ENCODE measurements at places on chromosomes 13 and 19. TPM values are rescaled to one million over a fixed set of nuclear protein-coding genes. Genes with fewer than 3 reads are reported as not detected.

Gene CYSLTR2
- total RNA-seq, result 4.0 TPM

Gene SPRY2
- total RNA-seq, result 0.56 TPM

Gene KLK2
- total RNA-seq, result 0.29 TPM

Gene CD37
- 126 TPM for total RNA-seq

Gene CD70
- total RNA-seq, result 184 TPM

Gene ATP12A
- total RNA-seq, result 4.7 TPM

Gene GPR42
- total RNA-seq, result not detected

Gene CLC
- total RNA-seq, result not detected

Gene IL27RA
- total RNA-seq, result 29.7 TPM

Gene ACER1
- total RNA-seq, result 0.26 TPM

Gene HTR2A
- not detected for total RNA-seq

Gene TNFSF9
- total RNA-seq, result 4.7 TPM

Gene NPHS1
- not detected for total RNA-seq

Gene CDADC1
- 14.8 TPM for total RNA-seq

GRCh38 chr19:39133431-39134270 lies 8.1 kb downstream of the PAK4 start:
- no peak for DNase-seq

DNA sequence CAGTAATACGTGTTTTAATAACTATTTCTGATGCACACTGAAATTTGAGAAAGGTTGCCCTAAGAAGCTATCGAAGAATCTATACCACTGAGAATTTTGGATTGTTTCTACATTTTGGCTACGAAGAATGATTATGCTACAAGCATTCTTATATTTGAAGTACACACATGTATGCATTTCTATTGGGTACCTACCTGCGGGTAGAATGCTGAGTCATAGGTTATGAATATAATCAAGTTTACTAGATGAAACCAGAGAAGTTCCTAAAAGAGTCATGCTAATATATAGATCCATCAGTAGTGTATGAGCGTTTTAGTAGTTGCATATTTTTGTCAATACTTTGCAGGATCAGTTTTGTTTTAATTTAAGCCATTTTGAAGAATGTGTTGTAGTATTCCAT lies 62.0 kb upstream of the PCDH20 start:
- no peak for DNase-seq

GRCh38 chr19:45981350-45981749 lies 7.7 kb upstream of the NOVA2 start:
- no peak for DNase-seq

DNA sequence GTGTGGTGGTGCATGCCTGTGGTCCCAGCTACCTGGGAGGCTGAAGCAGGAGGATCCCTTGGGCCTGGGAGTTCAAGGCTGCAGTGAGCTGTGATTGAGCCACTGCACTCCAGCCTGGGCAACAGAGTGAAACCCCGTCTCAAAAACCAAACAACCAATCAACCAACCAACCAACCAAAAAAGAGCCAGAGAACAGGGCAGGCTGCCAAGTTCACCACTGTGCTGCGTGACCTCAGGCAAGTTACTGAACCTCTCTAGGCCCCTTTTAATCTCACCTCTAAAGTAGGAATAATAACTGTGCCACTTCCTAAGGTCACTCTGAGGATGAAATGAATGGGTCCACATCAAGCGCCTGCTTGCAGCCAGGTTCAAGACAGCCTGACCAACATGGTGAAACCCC lies 16.9 kb downstream of the TJP3 start:
- no peak for DNase-seq

DNA sequence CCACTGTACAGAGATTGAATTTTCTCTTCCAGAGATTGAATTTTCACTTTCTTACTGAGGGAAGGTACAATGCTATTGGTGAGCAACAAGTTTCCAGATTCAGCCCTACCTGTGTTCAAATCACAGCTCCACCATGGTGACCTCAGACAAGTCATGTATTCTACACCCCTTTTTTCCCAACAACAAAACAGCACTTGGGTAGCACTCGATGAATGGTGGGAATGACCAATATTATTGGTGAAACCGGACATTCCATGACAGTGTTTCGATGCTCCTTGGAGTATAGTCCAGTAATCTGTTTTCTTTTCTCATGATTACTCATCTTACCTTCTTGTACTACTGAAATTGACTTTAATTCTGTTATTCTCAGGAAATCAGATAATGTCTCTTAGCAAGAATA lies 266.2 kb upstream of the SOX21 start:
- DNase-seq, result no peak

GRCh38 chr13:41694545-41695301 lies 237.4 kb downstream of the RGCC start:
- no peak for DNase-seq

DNA sequence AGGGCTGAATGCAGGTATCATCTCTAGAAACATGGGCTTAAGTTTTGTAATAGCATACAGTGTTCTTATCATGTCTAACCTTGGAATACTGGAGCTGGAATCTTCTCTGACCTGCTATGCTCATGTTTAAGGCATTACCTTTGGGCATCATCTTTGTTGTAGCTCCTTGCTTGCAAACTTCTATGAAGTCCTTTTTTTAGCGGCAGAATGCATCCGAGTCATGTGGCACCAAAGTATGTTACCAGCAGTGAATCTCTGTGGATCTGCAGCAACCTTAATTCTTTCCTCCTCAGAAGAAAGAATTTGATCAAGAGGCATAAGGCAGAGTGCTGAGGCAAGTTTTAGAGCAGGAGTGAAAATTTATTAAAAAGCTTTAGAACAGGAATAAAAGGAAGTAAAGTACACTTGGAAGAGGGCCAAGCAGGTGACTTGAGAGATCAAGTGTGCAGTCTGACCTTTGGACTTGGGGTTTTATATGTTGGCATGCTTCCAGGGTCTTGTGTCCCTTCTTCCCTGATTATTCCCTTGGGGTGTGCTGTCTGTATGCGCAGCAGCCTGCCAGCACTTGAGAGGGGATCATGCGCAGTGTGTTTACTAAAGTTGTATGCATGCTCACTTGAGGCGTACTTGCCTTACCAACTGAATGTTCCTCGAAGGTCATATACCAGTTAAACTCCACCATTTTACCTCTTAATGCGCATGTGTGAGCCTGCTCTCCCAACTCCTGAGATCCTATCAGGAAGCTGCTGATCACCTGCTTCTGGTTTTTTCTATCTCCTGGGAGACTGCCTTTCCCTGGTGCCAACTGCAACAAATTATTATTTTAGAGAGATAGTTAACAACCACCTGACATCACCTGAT lies 115.5 kb downstream of the LACC1 start:
- DNase-seq, result no peak

GRCh38 chr19:27975419-27976005 lies 1237.4 kb downstream of the UQCRFS1 start:
- no peak for DNase-seq

DNA sequence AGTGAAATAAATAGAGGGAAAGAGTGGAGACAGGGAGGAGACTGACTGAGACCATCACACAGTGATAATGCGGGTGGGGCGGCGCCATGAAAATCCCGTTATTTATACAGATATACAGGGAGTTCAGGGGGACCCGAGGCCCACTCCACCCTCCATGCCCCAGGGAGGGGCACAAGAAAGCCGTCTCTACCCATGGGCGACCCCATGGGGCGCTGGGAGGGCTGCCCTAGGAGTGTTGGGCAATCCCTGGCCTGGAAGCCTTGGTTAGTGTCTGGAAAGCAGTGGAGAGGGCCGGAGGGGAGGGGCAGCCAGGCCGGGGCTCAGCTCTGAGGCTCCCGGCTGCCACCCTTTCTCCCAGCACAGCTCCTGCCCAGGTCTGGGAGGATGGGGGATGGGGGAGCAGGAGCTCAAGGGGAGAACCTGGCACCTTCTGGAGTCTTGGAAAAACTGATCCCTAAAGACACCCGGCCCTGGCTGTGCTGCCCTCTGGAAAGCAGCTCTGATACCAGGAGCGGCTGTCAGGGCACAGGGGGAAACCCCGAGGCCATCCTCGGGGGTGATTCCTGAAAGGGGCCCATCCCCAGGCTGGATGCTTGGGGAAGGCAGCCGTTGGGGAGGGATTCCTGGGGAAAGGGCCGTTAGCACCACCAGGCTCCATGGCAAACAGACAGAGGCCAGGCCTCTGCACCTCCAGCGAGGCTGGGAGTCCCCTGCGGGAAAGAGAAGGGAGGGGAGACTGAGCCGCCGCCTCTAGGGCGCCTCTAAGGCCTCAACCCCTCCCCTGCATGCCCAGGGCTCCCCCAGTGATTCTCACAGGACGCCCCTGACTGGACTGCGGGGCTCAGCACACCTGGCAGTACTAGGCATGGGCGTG lies 3.0 kb upstream of the PRKD2 start:
- DNase-seq, result no peak

DNA sequence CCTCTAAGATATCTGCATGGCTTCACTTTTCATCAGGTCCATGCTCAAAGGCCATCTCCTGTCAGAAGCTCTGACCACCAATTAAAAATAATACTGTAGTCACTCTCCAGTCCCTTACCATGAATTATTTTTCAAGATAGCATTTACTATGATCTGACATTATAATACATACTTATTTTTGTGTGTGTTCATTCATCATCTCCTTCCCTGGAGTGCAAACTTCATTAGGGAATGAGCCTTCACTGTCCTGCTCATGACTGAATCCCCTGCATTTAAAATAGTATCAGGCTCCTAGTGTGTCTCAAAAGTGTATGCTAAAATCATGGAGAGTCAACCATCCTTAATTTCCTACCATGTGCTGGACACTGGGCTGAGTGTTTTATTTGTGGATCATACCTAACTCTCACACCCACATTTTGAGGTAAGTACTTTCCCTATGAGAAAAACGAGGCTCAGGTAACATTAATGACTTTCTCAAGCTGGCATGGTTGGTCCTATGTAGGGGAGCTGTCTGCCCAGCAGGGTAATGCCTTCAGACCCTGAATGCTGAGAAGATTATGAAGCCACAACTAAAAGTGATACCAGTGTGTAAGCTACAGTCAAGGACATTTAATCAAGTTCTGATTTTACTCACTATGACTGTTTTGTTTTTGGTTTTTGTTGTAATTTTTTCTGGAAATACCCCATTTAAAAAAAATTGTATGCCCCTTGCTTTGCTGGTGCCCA lies 16.3 kb downstream of the PLA2G4C start:
- DNase-seq, result no peak

GRCh38 chr13:97015661-97016350 lies 21.5 kb upstream of the OXGR1 start:
- DNase-seq, result no peak

DNA sequence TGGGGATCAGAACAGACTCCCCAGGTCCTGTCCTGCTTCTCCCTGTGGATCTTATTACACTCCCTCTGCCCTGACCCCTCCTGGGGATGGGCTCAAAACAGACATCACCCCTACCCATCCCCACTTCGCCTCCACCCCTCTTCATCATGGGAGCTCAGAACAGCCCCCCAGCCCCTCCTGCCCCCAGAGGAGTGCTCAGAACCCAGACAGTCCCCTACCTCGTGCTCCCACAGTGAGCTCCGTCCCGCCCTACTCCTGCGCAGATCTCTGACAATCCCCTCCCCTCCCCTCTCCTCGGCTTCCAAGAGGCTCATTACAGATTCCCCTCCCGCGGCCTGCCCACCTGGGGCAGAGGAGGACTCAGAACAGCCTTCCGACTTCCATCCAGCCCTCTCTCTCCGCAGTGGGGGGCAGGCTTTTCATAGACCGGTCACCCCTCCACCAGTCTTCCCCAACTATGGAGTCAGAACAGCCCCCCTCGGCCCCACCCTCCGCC lies 6.1 kb downstream of the NXNL1 start:
- no peak for DNase-seq

- DNase-seq, result no peak
These were observed 30.2 kb downstream of the COG6 start for GRCh38 chr13:39685652-39686051.

- no peak for DNase-seq
These were observed 191.2 kb downstream of the USP12 start for GRCh38 chr13:26980099-26981031.

DNA sequence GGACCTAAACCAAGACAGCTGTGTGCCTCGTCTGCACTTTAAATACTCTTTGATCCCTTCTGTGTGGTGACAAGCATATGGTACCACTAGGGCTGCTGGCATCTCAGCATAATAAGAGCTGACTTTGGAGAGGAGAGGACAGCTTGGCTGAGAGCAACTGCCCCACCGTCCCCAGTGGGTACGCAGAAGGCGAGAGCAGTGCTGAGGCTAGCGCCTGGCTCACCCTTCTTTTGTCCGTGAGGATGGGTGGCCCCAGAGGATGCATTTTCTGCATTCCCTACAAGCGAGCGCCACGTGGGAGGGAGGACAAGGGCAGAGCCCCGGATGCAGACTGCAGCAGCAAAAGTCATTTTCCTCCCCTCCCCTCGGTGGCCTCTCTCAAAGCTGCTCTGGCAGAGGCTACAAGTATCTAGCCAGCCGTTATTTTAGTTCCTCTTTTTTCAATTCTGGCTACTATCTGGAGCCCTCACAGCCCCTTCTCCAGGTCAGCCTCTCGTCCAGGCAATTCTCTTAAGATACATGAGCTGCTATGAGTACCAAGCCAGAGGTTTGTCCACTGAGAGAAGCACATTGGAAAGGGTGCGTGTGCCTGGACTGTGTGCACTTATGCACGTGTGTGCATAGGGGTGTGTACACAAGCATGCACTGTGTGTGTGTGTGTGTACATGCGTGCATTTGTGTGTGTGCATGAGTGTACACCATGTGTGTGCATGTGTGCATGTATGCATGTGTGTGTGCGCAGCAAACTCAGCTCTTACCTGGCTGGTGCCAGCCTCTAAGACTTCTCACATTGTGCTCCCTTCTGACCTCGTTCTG lies 51.3 kb downstream of the RAB20 start:
- DNase-seq, result no peak

DNA sequence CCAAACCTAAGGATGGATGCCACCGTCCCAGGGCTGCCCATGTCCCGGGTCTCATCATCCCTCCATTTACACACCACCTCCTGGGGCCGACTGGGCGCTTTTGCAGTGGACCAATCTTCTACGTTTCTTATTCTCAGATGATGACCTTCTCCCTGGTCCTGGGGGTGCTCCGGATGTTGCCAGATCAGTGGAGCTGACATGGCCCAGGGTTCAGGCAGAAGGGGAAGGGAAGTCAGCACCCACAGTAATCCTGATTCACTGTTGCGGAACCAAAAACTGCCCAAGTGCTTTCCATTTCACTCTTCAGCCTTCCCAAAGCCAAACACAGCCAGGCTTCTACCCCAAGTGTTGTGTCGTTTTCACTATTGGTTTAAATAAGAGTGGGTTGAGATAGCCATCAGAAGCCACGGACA lies 29.8 kb downstream of the RAB20 start:
- no peak for DNase-seq

DNA sequence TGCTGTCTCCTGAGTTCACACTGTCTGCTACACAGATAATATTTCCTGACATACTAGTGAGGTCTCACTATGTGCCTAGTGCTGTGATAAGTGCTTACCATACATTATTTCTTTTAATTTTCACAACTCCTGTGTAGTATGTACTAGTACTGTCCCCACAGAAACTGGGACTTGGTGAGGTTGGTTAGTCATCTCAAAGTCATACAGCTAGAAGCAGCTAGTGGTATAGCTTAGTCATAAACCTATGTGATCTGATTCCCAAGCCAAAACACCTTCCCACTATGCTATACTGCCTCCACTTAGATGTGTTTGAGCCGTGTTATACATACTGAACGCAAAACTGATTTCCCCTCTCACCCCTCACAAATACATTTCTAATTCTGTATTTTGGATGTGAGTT lies 10.5 kb downstream of the MTMR6 start:
- DNase-seq, result no peak
